ENCODE measurements at places on chromosomes 6 and 20. TPM values are rescaled to one million over a fixed set of nuclear protein-coding genes. Genes with fewer than 3 reads are reported as not detected.

Gene CRISP3
- not detected for polyA plus RNA-seq

Gene OXT
- 0.83 TPM for polyA plus RNA-seq

Gene DOK5
- polyA plus RNA-seq: 0.36 TPM

Gene TRIM31
- polyA plus RNA-seq: not detected

Gene PPIL6
- polyA plus RNA-seq: 0.72 TPM

Gene FNDC1
- not detected for polyA plus RNA-seq

- no peak for DNase-seq
Observed at GRCh38 chr20:51440589-51440988, 101.9 kb downstream of the NFATC2 start.

DNA sequence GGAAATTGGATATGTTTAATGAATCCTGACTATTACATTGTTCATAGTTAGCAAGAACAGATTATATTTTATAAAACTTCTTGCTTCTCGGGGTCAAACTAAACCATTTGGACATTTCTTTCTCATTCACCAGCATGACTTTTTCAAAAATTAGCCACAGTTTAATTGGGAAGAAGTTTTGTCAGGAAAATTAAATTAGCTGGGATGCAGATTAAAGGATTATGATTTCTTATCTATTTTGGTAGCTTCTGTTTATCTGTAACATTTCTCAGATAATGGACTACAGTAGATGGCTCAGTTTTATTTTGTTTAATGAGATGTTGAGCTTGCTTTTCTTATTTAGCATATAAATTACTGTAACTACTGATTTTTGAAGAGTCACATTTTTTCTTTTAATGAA lies 26.4 kb upstream of the TMX4 start:
- no peak for DNase-seq

DNA sequence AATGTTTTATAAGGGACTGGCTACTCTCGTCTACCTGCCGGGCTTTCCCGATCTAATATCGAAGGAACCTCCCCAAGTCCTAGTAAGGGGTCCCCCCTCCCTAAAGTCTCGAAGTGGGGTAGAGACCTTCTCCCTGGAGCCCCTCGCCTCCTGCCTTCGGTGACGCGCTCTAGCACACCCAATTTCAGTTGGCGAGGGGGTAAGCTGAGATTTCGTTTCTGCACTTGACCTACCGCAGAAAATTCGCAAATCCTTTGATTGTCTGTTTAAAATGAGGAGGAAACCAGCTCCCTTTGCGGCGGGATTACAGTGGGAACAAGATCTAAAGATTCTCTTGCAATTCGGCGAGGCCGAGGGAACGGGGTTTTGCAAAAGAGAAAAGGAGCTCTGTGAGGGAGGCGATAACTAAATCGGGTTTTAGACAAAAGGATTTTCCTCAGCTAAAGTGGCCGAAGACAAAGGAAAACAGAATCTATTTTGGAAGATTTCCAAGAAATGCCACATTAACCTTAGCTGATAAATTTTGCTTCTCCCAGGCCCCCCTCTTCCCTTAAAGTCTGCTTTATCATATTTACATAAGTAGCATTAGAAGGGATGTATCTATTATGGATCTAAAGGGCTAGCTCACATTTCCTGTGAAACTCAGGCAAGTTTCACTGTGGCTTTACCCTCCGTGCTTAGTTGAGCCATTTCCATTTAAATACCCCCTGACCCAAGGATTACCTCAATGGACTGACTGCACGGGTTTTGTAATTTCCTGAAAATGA lies 8.4 kb downstream of the SIM1 start:
- DNase-seq: no peak

DNA sequence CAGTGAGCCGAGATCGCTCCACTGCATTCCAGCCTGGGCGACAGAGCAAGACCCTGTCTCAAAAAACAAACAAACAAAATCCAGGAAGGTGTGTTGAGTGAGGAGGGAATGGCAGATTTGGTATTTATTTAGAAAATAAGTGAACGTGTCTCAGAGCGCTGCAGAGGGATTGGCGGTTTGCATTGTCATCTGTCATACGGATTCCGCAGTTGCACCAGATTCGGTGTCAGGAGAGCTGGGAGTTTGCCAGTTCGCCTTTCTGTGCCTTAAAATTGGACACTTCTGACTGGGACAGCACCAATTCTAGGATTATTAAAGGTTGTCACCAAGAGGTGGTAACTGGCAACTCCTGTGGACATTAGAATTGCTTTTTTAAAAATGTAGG lies 912 bp downstream of the SNRNP48 start:
- peak; percentile 2 for DNase-seq

DNA sequence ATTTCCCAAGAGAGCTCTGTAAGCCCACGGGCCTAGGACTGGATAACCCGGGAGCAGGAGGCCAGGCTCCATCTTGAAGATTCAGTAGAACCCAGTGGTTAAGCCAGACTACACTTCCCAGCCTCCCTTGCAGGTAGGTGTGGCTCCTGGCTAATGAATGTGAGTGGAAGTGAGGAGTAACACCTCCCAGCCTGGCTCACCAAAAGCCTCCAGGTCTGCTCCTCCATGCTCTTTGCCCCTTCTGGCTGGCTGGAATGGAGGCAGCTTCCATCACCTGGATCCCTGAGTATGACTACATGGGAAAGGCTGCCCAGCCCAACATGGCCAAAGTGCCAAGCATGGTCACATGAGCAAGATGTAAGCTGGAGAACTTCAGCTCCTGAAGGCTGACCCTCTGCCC lies 9.7 kb downstream of the LRRN4 start:
- DNase-seq: no peak

- no peak for DNase-seq
Observed at GRCh38 chr6:54716877-54717276, 129.7 kb upstream of the FAM83B start.

All from CD4-positive, CD25-positive, alpha-beta regulatory T cell (primary cell).